ENCODE measurements at places on chromosomes 13 and 19.

DNA sequence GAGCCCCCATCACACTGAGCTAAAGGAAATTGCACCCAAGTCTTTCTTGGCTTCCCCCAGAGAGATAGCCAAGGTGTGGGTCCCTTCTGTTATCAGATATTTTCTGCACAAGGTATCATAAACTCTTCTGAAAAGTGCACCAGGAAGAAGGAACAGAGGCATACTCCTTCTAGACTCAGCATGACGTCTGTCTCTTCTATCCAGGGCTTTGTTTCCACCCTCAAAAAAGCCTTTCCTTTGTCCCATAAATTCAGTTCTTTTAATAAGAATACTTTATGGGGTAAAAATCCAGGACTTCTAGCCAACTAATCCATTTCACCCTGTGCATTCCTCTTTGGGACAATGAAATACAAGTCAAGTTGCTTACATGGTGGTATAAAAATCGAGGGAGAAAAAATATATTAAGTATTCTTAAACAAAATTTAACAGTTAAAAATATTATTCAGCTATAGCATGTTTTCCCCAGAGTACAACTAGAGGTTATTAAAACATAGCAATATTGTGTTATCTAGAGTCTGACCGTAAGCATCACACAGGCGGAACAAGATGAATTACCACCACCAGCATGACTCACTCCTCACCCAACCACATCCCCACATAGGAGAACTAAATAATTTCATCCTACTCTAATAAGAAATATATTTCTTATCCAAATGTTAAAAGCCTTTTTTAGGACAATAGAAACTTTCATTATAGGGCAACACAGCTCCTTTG, 79.9 kb upstream of the GPC6 start:
- no peak for DNase-seq

GRCh38 chr13:114315074-114315785, 927 bp downstream of the CHAMP1 start:
- DNase-seq = no peak

GRCh38 chr19:6018786-6019185, 40.8 kb upstream of the RANBP3 start:
- no peak for DNase-seq

DNA sequence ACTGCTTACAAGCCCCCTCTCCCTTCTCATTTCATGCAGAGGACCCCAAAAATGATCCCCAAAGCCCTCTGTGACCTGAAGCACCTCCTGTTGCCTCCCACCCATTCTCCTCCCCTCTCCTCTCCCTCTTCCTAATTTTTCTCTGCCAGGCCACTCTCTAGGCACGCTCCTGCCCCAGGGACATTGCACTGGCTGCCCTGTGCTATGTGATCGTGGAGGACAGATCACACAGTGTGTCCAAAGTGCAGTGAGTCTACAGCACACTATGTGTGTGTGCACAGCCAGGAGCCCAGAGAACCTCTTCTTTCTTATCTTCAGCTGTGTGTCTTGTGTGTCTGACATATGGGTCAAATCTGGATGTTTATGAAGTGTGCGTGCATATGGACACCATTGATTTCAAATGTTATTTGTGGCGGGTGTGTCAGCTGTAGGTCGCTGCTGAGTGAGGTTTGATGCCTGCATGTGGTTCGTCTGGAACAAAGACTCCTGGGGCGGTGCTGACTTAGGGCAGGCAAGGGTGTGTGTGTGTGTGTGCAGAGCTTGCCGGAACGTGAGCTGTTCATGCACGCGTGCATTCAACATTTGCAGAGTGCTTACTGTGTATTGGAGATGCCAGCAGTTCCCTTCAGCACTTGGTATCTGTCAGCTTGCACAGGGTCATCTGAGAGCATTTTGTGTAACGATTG, 2.1 kb upstream of the KLHL26 start:
- DNase-seq = no peak

Data from stimulated activated CD4-positive, alpha-beta T cell treated with anti-CD3 and anti-CD28 coated beads, Interleukin-1b, Interleukin-23, amount 100 ng/mL, for 1 hour (primary cell).